ENCODE measurements at places on chromosomes 7 and 10. TPM values are rescaled to one million over a fixed set of nuclear protein-coding genes. Genes with fewer than 3 reads are reported as not detected.

The CHST12 gene
- 10.9 TPM for total RNA-seq

- no peak for DNase-seq
These were observed 4.1 kb downstream of the XPNPEP1 start for GRCh38 chr10:109919220-109919619.

The NUDT1 gene
- 26.8 TPM for total RNA-seq

The ANKRD22 gene
- not detected for total RNA-seq

The ITPRID1 gene
- not detected for total RNA-seq

DNA sequence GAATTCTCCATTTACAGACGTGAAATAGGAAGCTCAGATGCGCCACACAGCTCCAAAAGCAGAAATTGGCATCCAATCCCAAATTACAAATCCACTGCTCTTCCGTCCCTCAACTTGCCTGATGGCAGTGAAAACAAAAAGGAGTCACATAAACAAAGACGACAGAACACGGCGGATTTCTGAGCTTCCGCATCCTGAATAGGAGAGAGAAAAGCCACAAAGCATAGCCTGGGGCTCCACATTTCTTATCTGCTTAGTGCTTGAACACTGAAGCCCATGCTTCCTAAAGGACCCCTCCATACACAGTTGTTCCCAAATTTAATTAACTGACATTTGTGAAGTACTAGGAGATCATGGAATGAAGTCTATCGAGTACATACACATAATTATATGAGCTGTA, 32.6 kb downstream of the BEND7 start:
- DNase-seq: no peak

DNA sequence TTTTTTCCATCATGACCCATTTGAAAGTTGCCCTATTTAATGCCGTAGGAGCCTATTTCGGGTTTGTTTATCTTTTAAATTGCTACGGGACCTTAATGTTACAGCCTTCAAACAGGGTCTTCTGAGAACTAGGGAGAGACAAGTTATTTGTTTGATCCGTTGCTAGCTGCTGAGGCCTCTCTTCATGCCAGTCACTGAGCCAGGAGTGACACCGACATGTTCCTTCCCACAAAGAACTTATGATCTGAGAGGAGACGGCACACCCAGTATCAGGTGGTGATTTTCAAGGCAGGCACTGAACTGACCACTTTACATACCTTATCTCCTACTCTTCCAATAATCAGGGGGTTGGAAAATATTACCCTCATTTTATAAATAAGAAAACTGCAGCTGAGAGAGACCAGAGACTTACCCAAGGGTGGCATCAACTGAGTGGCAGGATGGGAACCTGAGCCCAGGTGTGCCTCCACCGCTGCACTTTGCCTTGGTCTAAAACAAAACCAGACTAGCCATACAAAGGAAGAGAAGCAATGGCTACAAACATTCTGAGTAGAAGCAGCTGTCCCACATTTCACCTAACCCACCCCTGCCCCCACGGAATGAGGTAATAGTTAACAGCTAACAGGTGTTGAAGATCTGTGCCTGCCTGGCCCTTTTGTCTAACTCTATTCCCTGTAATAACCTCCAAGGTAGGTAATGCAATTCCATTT, 40.5 kb downstream of the PPP1R3C start:
- DNase-seq: no peak

The TMEM140 gene
- total RNA-seq: 25.8 TPM

DNA sequence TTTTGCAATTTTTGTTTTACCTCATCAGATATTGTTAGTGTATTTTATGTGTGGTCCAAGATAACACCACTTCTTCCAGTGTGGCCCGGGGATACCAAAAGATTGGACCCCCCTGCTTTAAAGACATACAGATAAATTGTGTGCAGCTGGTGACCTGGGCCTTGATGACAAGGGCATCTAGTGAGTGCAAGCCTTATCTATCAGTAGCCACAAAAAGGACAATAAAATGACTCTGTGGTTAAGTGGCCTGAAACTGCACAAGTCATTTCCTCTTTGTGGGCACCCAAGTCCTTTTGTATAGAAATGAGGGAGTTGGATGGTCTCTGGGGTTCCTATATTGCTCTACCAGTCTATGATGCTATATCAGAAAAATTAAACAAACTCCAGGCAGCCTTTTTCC, 98.1 kb downstream of the PARD3 start:
- no peak for DNase-seq

DNA sequence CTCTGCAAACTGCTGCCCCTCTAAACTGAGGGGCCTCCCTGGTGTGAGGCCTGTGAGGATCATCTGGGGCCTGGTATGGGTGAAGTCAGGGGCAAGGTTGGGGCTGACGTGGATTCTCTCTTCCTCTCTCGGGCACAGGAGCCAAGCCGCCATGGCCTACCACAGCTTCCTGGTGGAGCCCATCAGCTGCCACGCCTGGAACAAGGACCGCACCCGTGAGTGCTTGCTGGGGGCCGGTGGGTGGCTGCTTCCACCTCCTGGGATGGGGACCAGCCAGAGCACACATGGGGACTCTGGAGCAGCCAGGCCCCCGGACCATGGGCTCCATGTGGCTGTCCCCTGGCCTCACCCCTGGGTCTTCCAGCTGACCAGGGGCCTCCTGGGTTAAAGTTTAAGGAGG, 11.0 kb downstream of the ARPC1B start:
- no peak for DNase-seq

The NPY4R gene
- total RNA-seq: 3.3 TPM

GRCh38 chr7:71255537-71256178, 123.7 kb downstream of the GALNT17 start:
- no peak for DNase-seq

The MMP21 gene
- not detected for total RNA-seq

The SRRM3 gene
- total RNA-seq: 8.7 TPM

DNA sequence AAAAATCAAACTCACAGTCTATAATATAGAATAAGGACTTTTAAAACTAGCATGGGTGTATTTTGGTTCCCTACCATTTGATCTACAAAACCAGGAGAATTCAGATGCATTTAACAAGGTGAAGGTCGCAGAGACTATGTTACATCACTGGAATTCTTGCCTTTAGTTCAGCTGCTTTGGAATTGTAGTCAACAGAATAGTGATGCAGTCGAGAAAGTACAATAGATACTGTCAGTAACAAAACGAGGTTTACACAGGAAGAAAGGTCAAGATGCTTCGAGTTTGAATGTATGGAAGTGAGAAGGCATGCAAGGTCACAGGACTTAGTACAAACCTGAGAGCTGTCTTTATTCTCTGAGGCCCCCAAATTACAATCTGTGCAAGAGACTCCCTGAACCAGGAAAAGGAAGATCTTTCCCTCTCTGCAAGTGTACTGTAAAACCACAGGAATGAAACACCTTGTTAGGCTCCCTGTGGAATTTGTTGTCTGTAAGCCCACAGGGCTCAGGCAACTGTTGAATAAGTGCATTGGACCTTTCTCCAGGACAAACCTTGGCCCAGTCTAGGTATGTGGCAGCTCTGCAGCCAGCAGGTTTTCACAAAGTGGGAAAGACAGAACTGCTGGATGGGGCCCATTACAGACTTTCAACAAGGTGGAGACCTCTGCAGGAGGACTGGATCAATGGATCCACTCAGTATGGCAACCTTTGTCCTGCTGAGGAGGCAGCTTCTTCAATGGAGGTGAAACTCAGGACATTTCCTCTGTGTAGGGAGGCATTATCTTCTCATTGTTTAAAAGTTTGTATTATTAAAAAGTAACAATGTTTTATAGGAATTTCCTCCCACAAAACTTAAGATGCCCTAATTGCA, 101.1 kb upstream of the GSDME start:
- DNase-seq: no peak

The SRGN gene
- 45.7 TPM for total RNA-seq

GRCh38 chr10:75932921-75933320, 501.5 kb downstream of the LRMDA start:
- DNase-seq: no peak
